K562 (cell line): ENCODE measurements at places on chromosomes 12 and 14. TPM values are rescaled to one million over a fixed set of nuclear protein-coding genes. Genes with fewer than 3 reads are reported as not detected.

The NKX2-8 gene
- polyA plus RNA-seq, result not detected in 2 replicates

The GPR84 gene
- not detected in 2 replicates for polyA plus RNA-seq

The CLEC7A gene
- not detected in 2 replicates for polyA plus RNA-seq

The PTPRR gene
- polyA plus RNA-seq, result 10.0 and 10.3 TPM in 2 replicates

The GPRC5D gene
- not detected in 2 replicates for polyA plus RNA-seq
